T-helper 17 cell (primary cell): ENCODE measurements at places on chromosomes 12 and 14. TPM values are rescaled to one million over a fixed set of nuclear protein-coding genes. Genes with fewer than 3 reads are reported as not detected.

GRCh38 chr12:15782667-15783066 lies 6.5 kb downstream of the EPS8 start:
- DNase-seq, result no peak

DNA sequence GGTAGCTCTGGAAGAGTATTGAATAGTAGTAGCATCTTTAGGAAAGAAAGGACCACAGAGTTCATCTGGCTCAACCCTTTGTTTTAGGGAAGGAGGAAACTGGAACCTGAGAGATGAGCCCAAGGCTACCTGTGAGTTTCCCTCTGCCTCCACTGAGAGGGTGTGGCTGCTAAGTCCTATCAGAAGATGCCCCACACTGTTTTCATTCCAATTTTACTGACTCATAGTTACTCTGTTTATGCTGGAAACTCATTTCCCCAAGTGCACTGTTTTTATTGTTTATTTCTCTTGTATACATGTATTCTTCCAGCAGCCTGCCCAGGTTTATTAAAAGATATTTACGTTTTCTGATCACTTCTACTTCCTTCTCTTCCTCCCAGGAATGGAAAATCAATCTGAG lies 127.4 kb upstream of the ARHGAP5 start:
- DNase-seq, result no peak

DNA sequence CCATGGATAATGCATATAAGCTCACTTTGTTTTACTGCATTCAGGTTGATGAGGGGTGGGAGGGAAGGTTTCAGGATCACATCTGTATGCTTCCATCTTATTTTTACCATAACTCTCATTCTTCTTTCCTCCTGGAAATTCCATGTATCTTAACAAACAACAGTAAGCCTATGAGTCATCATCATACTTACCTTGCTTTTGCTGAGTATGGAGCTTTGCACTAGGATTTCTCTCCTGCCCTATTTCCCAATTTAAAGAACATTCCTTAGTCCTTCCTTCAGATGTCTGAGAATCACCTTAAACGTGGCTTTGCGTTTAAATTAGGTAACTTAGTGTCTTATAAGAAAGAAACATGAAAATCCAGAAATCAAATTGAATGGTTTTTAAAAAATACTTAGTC lies 1.6 kb upstream of the CLEC14A start:
- DNase-seq, result no peak

- DNase-seq, result no peak
These were observed 946.0 kb downstream of the GALC start for GRCh38 chr14:87046960-87047359.

- no peak for DNase-seq
These were observed 12.2 kb upstream of the CCDC60 start for GRCh38 chr12:119322301-119322723.

- DNase-seq, result no peak
These were observed 39.2 kb downstream of the DAO start for GRCh38 chr12:108918960-108919642.

DNA sequence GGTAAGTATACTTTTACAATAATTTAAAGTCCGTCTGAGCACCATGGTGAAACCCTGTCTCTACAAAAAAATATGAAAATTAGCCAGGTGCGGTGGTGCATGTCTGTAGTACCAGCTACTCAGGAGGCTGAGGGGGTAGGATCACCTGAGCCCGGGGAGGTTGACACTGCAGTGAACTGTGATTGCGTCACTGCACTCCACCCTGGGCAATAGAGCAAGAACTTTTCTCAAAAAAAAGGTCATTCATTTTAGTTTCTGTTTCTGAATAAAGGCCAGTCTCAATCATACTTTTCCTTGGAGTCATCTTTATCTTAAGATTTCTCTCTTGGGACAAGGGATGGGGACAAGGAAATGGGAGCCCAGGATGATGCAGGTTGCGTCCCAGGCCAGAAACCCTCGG lies 12.9 kb downstream of the ANKRD13A start:
- no peak for DNase-seq

DNA sequence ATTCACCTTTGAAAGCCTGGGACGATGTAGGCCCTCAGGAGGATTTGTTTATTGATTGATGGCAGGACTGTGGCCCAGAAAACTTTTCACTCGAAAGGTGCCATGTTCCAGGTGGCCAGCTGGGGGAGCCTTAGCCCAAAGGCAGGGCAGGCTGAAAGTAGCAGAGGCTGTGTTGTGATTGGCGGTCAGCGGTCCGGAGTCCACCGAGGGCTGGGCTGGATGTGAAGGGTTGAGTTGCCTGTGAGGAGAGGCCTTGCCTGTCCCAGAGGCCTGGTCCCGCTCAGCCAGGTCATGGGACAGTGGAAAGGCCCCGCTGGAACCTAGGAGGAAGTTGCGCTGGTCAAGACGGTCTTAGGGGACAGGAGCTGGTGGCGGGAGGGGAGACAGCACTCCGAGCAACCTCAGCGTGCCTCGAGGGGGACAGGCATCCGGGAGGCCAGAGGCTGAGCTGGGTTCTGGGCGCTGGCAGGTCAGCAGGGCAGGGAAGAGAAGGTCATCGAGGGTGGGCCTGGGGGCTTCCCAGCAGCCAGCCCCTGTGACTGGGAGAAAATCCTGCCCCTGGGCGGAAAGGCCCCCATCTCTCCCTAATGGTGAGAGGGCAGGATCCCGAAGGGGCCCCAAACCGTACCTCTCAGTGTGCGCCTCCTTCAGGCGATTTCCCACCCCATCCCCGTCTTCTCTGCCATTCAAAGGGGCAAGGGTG lies 26.3 kb downstream of the CMA1 start:
- no peak for DNase-seq

DNA sequence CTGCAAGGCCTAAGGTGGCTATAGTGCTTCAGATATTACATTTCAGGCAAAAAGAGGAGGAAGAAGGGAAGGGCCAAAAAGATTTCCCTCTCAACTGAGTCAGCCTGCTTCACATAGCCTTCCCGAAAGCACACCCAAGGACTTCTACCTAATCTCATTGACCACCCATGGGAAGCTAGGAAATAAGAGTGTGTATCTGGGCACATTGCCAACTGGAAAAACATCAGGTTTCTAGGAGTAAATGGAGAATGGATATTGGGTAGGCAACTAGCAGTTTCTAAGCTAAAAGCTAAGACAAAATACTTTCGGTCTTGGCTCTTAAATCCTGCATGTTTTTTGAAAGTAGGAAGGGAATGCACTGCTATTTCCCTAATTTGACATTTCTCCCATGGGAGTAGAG lies 221.7 kb upstream of the GRIP1 start:
- no peak for DNase-seq

GRCh38 chr12:104519190-104520019 lies 62.7 kb downstream of the CHST11 start:
- no peak for DNase-seq

DNA sequence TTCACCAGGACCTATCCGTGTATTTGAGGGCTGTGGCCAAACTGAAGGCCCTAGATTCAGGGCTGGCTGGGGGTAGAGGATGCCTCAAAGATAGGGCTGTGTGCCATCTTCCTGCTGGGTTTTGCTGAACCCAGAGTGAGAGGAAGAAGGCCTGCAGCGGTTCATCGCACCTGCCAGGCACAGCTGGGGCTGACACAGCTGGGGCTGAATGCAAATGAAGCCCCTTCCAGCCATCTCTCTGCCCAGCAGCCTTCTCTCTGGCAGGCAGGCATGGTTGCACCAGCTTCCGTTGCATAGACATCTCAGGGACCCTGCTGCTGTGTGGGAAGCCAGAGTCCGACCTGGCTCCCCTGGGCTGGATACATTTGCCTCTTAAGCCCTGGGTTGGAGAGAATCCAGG lies 152.4 kb downstream of the TSPAN9 start:
- no peak for DNase-seq

DNA sequence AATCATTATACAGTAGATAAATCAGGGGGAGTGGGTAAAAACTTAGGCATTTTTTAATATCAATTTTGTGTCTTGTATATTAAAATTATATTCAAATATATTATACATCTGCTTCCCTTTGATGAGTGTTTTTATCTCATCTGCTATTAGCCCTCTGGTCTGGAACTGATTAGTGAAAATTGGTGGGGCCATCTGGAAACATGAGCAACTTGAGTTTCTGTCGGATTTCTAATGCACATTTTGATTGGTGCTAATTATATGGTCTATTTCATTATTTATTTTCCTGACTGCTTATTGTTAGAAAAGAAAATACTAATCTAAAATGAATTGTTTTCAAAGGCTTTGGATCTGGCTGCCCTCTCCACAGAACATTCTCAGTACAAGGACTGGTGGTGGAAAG lies 28.2 kb downstream of the TTC8 start:
- DNase-seq, result no peak

GRCh38 chr14:78259831-78260230 lies 89.7 kb downstream of the NRXN3 start:
- no peak for DNase-seq

DNA sequence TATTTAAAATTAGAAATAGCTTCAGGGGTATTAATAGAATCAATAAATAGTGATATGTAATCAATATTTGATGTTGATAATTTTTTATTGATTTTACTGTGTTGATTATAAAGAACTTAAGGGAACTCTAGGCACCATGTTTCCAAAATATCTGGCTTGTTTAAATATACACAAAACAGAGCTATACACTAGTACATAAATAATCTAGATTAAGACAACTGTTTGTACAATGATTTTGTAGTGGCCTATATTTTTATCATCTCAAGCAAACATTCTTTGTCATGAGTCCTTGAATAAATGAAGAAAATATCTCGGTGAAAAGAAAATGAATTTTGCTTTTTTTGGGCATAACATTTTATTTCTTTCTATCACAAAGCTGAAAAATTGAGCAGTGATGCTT lies 117.1 kb upstream of the KRR1 start:
- no peak for DNase-seq

GRCh38 chr12:5458229-5459050 lies 26.5 kb downstream of the NTF3 start:
- no peak for DNase-seq

CFAP54 gene
- total RNA-seq, result 1.2 TPM

SRRM4 gene
- not detected for total RNA-seq
